NCI-H2171 treated with DMSO at 0.1 percent for 48 hours (cell line): ENCODE measurements at places on chromosomes 2 and 18.

DNA sequence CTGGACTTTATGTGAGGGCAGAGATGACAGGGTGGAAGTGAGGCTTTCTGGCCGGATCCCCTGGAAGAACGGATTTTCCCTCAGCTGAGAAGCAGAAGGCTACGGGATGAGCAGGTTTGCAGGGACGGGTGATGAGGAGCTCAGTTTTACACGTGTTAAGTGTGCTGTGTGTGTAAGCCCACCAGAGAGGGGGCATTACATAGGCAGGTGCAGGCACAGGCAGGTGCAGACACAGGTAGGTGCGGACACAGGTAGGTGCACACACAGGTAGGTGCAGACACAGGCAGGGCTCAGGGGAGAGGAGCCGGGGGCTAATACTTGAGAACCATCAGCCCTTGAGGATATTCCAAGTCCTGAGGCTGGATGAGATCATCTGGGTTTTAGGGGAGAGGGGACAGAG lies 107.7 kb downstream of the COPS8 start:
- no peak for DNase-seq

- DNase-seq, result no peak
Observed at GRCh38 chr2:43149482-43150107, 76.8 kb downstream of the ZFP36L2 start.

DNA sequence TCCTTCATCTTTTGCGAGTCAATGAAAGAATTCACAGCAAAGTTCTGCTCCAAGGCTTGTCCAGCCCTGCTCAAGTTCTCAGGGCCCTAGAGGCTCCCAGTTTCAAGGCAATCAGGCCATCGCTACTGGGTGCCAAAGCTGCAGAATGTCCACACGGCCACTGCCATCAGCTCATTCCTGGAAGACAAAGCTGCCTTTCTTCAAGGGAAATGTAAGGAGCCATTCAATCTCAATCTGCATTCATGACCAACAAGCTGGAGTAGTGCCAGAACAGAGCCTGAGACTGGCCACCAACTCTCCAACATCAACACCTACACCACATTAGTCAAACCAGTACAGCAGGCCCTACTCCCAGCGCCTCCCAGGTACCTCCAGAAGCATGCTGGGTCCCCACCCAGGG lies 202.2 kb downstream of the TCF4 start:
- DNase-seq, result no peak

DNA sequence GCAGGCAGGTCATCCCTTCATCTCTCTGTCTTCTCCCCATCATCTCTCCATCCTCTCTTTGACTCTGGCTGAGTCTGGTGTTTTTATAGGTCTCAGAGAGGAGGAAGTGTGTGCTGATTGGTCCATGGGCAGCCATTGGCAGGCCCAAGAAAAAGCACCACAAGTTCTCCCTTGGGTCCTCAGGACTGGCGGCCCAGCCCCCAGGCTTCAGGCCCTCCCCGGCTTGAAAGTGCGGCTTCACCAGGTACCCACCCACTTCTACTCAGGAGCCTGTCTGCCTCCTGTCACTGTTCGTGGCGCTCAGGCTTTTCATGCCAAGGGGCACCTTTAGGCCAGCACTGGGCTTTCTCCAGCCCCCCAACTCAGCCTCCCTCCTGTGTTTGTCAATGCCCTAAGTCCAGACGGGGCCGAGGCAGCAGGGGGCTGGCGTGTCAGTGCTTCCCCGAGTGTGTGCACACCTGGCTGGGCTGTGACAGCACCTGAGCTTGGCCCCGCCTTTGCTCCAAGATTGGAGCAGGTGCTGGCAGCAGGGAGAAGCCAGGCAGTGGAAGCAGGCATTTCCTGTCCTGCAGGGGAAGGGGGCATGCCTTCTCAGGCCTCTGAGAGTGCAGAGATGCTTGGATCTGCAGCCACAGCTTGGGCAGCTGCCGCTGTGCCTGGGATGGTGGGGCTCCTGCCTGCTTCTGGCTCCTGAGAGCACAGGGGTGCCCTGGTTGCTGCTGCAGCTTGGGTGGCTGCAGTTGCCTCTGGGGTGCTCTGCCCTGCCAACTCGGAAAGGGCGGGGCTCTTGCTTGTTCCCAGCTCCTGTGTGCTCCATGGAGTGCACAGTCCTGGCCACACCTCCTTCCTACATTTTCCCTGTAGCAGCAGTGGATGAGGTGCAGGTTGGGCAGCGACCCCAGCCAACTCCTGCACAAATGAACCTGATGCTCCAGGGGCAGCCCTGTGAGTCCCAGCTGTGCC lies 34.1 kb downstream of the FBXO48 start:
- no peak for DNase-seq

DNA sequence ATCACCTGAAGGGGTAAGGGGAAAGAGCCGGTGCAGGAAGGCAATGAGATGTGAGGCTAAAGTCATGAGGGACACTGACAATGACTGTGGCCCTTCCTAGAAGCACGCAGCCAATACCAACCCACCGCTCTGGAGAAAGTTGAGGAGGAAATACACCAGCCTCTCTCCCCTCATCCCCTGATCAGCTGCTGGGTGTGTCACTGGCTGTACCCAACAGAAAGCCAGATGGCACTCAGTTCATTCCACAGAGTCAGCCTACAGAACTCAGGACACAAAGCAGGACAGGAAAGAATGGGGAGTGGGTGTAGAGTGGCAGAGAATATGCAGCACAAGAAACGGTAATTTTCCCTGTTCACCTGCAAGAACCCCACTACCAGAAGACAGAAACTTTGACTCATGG lies 29.7 kb downstream of the CCBE1 start:
- DNase-seq, result no peak

- no peak for DNase-seq
Observed at GRCh38 chr2:1054399-1054798, 103.8 kb downstream of the SNTG2 start.

GRCh38 chr2:207230261-207231105 lies 64.7 kb upstream of the KLF7 start:
- peak; percentile 30 for DNase-seq

DNA sequence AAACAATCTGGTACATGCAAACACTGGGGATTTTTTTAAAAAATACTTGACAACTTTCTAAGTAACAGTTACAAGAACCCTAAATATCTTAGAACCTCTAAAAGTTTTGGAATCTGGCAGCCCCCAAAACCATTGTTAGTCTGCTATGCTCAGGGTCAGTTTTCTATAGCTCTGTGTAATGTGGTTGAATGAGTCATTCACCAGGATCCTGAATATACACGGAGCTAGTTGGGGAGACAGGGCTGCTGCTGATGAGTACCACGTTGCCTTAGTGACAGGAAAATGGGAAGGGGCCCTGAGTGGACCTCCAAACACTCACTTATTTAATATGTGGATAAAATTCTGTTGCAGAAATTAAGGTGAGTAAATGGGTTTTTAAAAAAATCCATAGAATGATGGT lies 36.9 kb upstream of the TANC1 start:
- DNase-seq, result no peak

- no peak for DNase-seq
Observed at GRCh38 chr2:3491716-3492474, 27.4 kb downstream of the ADI1 start.

- no peak for DNase-seq
Observed at GRCh38 chr2:16044946-16045456, 104.7 kb downstream of the MYCN start.

DNA sequence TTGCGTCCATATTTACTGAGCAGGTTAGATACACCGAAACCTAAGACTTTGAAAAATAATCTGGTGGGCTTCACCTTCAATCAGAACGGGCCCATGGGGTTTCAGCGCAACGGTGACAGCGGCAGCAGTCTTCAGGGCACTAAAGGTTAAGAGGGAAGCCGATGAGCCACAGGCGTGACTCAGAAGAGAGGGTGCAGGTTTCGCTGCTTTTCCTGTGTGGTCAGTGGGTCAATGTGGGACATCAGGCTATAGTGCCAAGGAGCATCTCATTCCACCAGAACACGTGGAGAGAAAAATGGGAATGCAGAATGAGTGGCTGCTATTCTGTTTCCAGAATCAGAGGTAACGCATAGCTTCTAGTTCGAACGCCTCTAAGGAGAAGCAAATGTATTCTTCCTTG lies 8.9 kb downstream of the PTGR3 start:
- DNase-seq, result no peak

- peak; percentile 38 for DNase-seq
Observed at GRCh38 chr2:234257859-234258561, 207.5 kb downstream of the SPP2 start.

GRCh38 chr2:3038636-3039035 lies 339.0 kb downstream of the EIPR1 start:
- no peak for DNase-seq

- no peak for DNase-seq
Observed at GRCh38 chr2:11160731-11161455, 5.6 kb downstream of the SLC66A3 start.

- no peak for DNase-seq
Observed at GRCh38 chr2:200408428-200409316, 101.2 kb downstream of the KCTD18 start.

GRCh38 chr2:222283634-222284033 lies 15.2 kb downstream of the PAX3 start:
- DNase-seq, result no peak

GRCh38 chr2:202237787-202238233 lies 587 bp downstream of the SUMO1 start:
- peak; percentile 33 for DNase-seq

GRCh38 chr2:151673016-151673415 lies 61.3 kb downstream of the NEB start:
- no peak for DNase-seq

DNA sequence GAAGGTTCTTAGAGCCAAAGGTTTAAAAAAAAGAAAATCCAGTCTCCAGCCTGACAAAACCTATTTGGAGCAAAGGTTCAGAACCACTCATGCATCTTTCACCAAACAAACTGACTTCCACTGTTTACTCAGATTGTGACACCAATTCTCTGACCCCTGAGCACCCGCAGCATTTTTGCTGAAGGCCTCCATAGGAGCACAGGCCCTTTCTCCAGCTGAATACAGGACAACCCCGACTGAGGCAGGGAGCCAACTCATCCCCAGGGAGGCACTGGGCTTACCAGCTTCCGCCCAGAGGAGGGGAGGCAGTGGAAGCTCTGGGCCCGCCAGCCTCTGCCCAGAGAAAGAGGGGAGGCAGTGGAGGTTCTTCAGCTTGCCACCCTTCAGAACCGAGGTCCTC lies 51.0 kb upstream of the CNGA3 start:
- DNase-seq, result no peak

DNA sequence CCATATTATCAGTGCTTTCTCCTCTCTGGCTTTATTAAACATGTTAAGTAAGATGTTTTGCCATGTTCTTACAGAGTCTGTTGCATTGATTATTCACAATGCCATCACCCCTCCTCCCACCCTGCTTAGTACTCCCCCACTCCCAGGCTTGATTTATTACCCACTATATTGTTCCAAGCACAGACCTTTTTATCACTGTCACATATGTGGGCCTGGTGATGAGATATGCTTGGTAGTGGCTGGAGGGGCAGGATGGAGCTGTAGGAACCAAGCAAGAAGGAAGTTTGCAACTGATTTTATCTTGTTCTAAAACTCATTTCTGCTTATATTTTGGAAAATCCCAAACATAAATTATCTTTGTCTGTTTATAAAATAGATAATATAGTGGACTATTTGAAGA lies 748.2 kb upstream of the CELF4 start:
- no peak for DNase-seq

GRCh38 chr2:181258720-181259119 lies 198.5 kb upstream of the ITGA4 start:
- peak; percentile 64 for DNase-seq

DNA sequence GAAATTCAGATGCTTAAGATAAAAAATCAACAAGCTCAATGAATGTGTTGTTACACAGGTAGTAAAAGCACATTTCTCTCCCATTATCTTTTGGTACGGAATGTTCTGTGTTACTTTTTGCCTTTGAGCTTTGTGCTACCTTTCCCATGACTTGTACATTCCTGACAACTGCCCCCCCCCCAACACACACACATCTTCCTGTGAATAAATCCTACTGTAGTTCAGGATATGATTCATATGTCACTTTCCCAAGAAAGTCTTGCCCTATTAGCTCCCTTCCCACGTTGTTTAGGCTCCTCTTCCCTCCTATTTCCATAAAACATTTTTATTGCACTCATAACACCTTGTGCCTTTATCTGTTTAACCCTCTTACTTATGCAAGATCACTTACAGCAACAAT lies 442.6 kb upstream of the LRATD1 start:
- no peak for DNase-seq

GRCh38 chr2:6301426-6301825 lies 564.3 kb downstream of the CMPK2 start:
- DNase-seq, result no peak

GRCh38 chr18:56298935-56299334 lies 339.5 kb downstream of the TXNL1 start:
- DNase-seq, result peak; percentile 12

- DNase-seq, result no peak
Observed at GRCh38 chr2:159209341-159210306, 76.9 kb downstream of the WDSUB1 start.

DNA sequence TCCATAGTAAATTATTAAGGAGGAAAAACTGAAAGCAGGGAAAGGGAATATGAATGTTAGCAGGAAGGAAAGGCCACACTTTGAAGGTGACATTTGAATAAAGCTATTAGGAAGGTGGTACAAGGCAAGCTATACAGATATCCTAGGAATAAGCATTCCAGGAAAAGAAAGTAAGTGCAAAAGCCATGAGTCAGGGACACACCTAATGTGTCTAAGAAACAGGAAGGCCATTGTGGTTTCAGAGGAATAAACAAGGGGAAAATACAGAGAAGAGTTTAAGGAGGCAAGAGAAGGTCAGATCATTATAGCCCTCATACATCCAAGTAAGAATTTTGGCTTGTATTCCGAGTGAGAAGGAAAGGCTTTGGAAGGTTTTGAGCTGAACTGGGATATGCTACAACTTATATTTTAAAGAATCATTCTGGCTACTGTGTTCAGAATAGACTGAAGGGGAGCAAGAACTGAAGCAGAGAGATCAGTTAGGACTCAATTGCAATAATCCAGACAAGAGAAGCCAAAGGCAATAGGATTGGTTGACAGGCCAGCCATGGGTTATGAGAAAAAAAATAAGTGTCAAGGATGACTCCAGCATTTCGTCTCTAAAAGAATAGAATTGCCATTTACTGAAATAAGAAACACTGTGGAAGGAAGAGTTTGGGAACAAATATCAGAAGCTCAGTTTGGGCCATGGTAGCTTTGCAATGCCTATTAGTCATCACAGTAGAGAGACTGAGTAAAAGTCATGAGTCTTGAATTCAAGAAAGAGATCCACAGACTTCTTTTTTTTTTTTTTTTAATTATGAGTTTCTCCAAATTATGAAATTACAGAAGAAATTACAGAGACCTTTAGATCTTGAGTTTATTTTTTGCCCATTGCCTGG lies 11.3 kb downstream of the RAD51AP2 start:
- DNase-seq, result no peak

GRCh38 chr2:98908931-98909316 lies 27.1 kb downstream of the CRACDL start:
- peak; percentile 81 for DNase-seq

- no peak for DNase-seq
Observed at GRCh38 chr2:15606481-15607441, 15.1 kb downstream of the DDX1 start.

GRCh38 chr18:44798433-44799048 lies 117.9 kb downstream of the SETBP1 start:
- DNase-seq, result no peak

- DNase-seq, result no peak
Observed at GRCh38 chr2:233064530-233065199, 4.5 kb downstream of the INPP5D start.

GRCh38 chr18:36273347-36273746 lies 24.2 kb upstream of the FHOD3 start:
- no peak for DNase-seq

- no peak for DNase-seq
Observed at GRCh38 chr2:178420463-178420999, 30.4 kb downstream of the PRKRA start.
